ENCODE measurements at places on chromosomes 4 and X.
A peak's percentile ranks its signal among the peaks of the same experiment; 100 is the strongest.

GRCh38 chr4:146763560-146763959, 124.9 kb downstream of the POU4F2 start:
- no peak for DNase-seq
- no peaks in the 10 kb centered on the region for H3K36me3 ChIP-seq
- no peak overlapping the region for H3K4me3 ChIP-seq
- H3K4me1 ChIP-seq: no peaks in the 10 kb centered on the region
- no peak overlapping the region for H3K27ac ChIP-seq

GRCh38 chrX:97167333-97167732, 283.6 kb downstream of the RPA4 start:
- H3K27ac ChIP-seq: no peak overlapping the region
- H3K36me3 ChIP-seq: peaks cover 1% of the 10 kb centered on the region
- no peak for DNase-seq
- H3K27me3 ChIP-seq: peaks cover 15% of the 10 kb centered on the region
- no peak overlapping the region for H3K4me3 ChIP-seq

GRCh38 chr4:41413670-41414411, 124.1 kb upstream of the LIMCH1 start:
- H3K27ac ChIP-seq: no peak overlapping the region
- DNase-seq: peak; percentile 58
- H3K36me3 ChIP-seq: no peaks in the 10 kb centered on the region
- H3K4me3 ChIP-seq: no peak overlapping the region

GRCh38 chr4:178242655-178243054, 800.4 kb upstream of the AGA start:
- no peaks in the 10 kb centered on the region for H3K36me3 ChIP-seq
- no peaks in the 10 kb centered on the region for H3K27me3 ChIP-seq
- no peaks in the 10 kb centered on the region for H3K4me1 ChIP-seq
- H3K27ac ChIP-seq: no peak overlapping the region
- no peak overlapping the region for H3K4me3 ChIP-seq

DNA sequence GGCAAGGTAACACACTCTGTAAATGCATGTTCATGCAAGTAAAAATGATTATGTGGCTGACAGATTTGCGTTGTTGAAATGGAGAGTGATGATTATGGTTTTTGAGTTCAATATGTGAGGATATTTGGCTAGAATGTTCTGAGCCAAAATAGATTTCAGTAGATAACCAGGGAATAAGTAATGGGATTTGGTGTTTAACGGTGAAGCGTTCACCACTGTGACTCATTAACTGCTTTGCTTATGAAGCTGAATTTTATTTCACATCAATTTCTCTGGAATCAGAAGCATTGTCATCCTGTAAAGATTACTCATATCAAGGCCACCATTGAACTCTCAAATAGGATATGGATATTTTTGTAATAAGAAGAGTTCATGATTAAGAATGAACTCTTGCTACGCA, 11.7 kb downstream of the AFP start:
- no peak for DNase-seq
- no peaks in the 10 kb centered on the region for H3K36me3 ChIP-seq
- H3K27me3 ChIP-seq: no peaks in the 10 kb centered on the region
- no peak overlapping the region for H3K4me3 ChIP-seq
- no peaks in the 10 kb centered on the region for H3K4me1 ChIP-seq
- no peak overlapping the region for H3K27ac ChIP-seq

GRCh38 chrX:9285342-9285771, 179.5 kb upstream of the TBL1X start:
- no peak for DNase-seq
- no peaks in the 10 kb centered on the region for H3K4me1 ChIP-seq
- no peak overlapping the region for H3K4me3 ChIP-seq
- peaks cover 7% of the 10 kb centered on the region for H3K27me3 ChIP-seq

DNA sequence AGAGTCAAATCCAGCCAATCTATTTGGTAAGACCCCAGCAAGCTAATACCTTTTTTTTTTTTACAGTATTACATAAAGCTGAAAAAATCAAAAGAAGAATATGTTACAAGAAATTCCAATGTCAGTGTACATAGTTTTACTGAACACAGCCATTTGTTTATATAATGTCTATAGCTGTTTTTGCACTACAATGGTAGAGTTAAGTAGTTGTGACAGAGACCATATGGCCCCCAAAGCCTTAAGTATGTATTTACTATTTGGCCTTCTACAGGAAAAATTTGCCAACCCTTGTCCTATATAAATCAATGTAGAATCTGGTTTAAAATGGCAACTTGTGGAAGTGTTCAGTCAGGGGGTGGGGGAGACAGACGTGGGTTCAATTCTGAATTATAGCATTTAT, 60.7 kb downstream of the ANTXR2 start:
- H3K4me3 ChIP-seq: no peak overlapping the region
- no peak overlapping the region for H3K27ac ChIP-seq
